ENCODE measurements at places on chromosomes 2 and 18. TPM values are rescaled to one million over a fixed set of nuclear protein-coding genes. Genes with fewer than 3 reads are reported as not detected.

GRCh38 chr18:54130177-54130576, 94.3 kb downstream of the MBD2 start:
- DNase-seq, result no peak

- no peak for DNase-seq
These were observed 1.3 kb upstream of the EIF2AK3 start for GRCh38 chr2:88628571-88628939.

GRCh38 chr2:160741271-160741670, 247.7 kb upstream of the RBMS1 start:
- no peak for DNase-seq

GRCh38 chr18:46481847-46482245, 175.2 kb downstream of the LOXHD1 start:
- DNase-seq, result no peak

- no peak for DNase-seq
These were observed 503.5 kb upstream of the ZEB2 start for GRCh38 chr2:145023334-145023934.

- no peak for DNase-seq
These were observed 251.9 kb downstream of the EIPR1 start for GRCh38 chr2:3125761-3126130.

DNA sequence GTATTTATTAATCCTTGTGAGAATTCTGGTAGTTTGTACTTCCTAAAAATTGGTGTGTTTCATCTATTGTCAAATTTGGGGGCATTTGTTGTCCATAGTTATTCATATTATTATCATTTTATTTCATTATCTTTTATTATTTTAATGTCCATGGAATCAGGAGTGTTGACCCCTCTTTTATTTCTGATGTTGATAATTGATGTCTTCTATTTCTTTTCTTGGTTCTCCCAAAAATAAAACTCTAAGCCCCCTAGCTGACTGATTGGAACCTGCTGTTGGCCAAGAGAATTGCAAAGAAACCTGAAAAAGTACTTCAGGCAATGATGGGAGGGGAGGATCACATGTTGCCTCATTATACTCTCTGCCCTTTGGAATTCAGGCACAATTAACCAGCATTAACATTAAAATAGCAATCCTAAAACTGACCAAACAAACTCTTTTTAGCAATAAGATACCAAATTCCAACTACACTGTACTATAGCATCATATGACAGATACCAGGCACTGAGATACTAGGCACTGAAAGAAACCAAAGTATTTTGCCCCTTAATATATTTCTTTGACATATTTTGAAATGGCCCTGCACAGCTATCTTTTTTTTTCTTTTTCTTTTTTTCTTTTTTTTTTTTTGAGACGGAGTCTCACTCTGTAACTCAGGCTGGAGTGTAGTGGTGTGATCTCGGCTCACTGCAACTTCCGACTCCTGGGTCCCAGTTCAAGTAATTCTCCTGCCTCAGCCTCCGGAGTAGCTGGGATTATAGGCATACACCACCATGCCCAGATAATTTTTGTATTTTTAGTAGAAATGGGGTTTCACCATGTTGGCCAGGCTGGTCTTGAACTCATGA, 1097.2 kb upstream of the CNTNAP5 start:
- DNase-seq, result no peak

DNA sequence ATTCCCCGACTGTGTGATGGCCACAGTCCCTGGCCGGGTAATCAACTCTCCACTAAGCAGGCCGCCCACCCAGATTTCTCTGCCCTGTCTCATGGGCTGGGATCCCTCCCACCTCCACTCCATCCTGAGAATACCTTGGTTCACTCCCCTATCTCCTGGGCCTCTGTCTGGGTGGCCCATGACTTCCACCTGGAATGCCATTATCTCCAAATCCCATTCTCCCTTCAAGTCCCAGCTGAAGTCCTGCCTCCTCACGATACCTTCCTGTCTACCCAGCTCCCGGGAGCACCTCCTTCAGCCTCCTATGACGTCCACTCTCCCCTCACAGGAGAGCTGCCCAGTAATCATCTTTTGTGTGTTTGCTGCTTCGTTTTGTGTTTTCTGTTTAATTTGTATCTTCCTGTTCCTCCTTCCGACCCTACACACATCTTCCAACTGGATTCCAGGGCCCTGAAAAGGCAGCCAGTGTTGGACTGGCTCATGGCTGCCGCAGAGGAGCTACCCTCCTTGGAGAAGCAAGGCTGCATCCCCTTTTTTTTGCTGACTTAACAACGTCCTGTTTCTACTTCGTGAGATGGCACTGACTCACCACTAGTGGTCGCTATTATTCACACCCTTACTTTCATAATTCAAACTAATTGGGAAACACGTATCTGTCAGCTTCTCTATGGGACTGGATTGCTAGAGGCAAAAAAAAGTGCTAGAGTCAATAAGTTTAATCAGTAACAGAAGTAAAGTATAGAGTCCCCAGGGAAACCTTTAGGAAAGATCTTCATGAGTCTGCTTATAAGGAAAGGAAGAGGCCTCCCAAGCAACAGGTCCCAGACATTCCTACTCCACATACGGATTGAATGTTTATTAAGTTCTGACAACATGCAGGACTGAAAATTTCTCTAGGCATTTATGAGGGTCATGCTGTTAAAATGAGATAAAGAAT, 171.9 kb upstream of the GATA6 start:
- DNase-seq, result peak; percentile 68

DNA sequence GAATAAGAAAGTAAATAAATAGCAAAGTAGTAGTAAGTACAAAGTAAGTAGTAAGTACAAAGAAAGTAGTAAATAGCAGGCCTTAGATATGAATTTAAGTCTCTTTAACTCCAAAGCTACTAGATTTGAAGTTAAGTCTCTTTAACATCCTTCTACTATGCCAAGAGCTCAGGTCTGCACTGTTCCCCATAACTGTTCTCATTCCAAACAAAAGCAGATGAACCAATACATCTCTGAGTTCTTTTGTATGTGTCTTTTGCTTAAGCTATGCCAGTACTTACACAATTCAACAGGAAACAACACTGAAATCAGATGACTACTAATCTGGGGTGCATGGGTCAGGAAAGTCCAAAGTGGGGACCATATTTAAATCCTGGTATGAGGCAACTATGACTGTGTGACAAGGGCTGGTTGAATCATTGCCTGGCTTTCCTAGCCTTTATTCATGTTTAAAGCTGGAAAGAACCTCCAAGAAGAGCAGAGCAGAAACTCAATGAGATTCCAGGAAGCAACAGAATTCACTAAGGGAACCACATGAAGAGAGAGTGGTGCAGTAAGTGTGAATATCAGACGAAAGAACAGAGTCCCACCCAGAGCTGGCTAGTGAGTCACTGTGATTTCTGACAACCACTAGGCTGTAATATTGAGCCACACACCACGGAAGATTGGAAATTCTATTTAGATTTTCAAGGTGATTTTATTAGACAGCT, 51.0 kb upstream of the CYP26B1 start:
- peak; percentile 49 for DNase-seq

DNA sequence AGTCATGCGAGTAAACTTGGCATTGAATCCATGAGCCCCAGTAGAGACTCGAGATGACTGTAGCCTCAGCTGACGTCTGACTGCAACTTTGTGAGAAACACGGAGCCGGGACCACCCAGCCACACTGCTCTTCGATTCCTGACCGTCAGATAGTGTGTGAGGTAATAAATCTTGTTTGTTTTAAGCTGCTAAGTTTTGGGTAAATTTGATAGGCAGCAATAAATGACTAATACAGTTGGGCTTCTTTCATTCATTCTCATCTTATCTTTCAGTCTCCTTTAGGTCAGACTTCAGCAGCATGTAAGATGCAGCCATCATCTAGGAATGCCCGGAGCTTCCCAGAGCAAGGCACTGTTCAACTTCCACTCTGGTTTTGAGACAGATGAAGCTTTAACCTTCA, 8.0 kb upstream of the KLHL29 start:
- no peak for DNase-seq

DNA sequence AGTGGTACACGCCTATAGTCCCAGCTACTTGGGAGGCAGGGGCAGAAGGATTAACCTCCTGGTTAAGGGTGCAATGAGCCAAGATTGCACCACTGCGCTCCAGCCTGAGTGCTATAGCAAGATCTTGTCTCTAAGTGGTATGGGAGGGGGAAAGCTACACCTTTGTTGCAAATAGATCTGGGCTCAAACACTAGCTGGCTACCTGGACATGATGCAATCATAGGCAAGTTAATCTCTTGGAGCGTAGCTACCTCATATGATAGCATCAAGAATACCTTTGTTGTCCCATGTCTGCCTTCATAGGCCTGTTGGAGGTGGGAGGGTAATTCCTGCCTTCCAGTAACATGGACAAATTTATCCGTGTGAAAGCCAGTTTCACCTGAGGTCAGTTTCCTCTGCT, 15.7 kb downstream of the KLHL29 start:
- DNase-seq, result no peak

GRCh38 chr2:86315084-86315483, 22.3 kb downstream of the REEP1 start:
- no peak for DNase-seq

DNA sequence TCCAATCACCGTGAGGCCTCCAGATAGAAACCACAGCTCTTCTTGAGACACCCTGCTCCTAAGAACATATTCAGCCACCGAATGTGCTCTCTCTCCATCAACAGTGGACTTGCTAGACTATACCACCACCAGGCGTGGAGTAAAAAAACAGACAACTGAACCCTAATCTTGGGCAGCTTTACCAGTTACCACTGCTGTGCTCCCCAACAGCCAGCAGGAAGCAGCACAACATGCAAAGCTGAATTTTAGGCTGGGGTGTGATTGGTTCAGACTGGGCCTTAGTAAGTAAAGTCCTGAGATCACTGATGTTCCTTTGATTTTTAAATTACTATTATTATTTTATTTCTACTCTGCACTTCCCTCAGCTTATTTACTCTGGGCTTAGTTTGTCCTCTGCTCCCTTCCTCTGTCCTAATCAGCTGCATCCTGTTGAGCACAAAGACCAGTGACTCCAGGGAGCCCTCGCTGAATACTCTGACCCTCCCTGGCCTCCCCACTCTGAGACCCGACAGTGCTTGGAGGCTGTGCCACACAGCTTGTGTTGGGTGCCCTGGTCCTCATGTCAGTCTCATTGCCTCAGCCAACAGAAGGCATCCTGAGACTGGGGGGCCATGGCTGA, 21.9 kb downstream of the MRPL35 start:
- DNase-seq, result peak; percentile 68

- peak; percentile 61 for DNase-seq
These were observed 34.1 kb downstream of the ZNF407 start for GRCh38 chr18:74631623-74632350.

DNA sequence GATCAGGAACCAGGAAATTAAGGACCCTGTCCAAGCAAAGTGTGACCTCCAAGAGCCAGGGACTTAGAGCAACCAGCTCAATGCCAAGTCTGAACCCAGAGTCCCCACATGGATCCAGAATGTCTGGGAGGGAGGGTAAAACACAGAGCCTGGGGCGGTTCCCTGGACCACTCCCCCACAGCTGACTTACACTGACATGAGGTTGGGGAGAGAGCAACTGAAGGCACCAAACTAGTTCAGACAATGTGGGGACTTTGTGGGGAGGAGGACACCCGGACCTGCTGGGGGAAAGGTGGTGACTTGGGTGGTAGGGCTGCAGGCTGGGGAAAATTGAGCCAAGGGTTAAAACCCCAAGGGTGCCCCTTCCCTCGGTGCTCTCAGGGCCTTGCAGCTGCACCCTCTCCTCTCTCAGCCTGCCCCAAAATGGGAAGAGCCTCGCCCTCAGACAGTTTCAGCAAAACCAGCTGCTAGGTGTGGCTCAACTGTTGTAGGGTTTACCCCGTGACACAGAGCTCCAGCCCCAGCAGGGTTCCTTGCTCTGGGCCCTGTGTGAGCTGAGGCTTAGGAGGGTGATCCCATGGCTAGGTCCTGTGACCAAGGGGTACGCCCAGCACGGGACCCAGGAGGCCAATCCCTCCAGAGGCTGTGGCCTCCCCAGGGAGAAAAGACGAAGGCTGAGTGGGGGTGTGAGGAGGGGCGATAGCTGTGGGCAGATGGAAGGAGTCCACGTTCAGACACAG, 28.6 kb downstream of the MARCO start:
- no peak for DNase-seq

DNA sequence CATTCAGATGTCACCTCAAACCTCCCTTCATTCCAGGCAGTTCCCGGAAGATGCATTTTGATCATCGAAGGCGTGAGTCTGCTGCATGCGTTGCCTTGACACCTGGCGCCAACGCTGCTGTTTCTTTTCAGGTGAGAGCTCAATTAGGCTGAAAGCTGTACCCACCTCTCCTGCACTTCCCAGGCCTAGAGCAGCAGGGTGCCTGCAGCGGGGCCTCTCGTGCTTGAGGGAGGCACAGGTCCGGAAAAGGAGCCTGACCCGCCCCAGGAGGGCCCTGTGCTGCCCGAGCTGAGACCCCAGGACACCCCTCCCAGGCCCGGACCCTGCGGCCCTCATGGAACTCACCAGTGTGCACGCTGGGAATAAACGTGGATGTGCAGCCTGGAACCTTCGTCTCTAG, 31.4 kb upstream of the KCNG2 start:
- DNase-seq, result no peak

GRCh38 chr2:69773206-69773605, 31.3 kb downstream of the ANXA4 start:
- peak; percentile 35 for DNase-seq

DNA sequence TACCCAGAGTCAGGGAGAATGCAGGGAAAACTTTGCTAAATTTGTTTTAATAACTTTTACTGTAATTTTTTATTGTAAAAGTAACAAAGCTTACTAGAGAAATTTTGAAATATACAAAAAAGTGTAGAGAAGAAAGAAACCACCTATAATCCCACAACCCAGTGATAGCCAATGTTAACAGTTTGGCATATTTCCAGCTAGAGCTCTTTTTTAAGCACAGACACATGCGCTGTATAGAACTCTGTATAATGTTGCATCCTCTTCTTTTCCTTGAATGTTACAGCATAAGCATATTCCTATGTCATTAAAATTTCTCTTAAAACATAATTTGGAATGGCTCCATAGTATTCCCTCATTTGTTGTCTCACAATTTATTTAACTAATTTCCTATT, 37.4 kb upstream of the EPAS1 start:
- DNase-seq, result no peak

- no peak for DNase-seq
These were observed 170.6 kb downstream of the DLGAP1 start for GRCh38 chr18:4284528-4284927.

- no peak for DNase-seq
These were observed 87.7 kb downstream of the GATA6 start for GRCh38 chr18:22257022-22257543.

DNA sequence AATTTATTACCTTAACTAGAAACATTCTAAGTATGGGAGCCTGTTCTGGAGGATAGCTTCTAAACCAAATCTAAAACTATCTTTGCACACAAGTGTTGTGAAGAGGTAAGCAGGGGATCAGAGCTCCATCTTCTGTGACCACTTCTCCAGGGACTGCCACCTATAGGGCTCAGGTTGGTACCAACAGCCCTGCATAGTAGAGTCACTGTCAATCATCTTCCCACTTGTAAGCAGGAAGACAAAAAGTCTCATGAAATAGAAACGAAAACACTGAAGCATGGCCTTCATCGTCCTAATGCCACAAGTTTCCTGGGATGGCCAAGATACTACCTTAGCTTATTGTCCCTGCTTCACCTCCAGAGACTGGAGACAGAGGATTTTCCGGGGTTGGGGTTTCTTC, 43.8 kb downstream of the KANSL3 start:
- no peak for DNase-seq

- no peak for DNase-seq
These were observed 26.3 kb downstream of the B4GALT6 start for GRCh38 chr18:31657823-31658669.

The TIA1 gene
- polyA plus RNA-seq, result 49.8 TPM

The CRYGC gene
- polyA plus RNA-seq, result not detected

The SH2D6 gene
- not detected for polyA plus RNA-seq

The CHRNG gene
- not detected for polyA plus RNA-seq

The RAMP1 gene
- polyA plus RNA-seq, result not detected

The CHST10 gene
- polyA plus RNA-seq, result 11.1 TPM

The CTAGE1 gene
- not detected for polyA plus RNA-seq

The PRKAG3 gene
- polyA plus RNA-seq, result not detected

The SERPINB12 gene
- polyA plus RNA-seq, result not detected

Data from endothelial cell of umbilical vein (primary cell).